ENCODE measurements at places on chromosomes 11 and 22. TPM values are rescaled to one million over a fixed set of nuclear protein-coding genes. Genes with fewer than 3 reads are reported as not detected.

NXPE4 gene
- polyA plus RNA-seq = not detected

MAJIN gene
- polyA plus RNA-seq = not detected

EED gene
- polyA plus RNA-seq = 15.3 TPM

PIWIL4 gene
- 0.33 TPM for polyA plus RNA-seq

PANX2 gene
- not detected for polyA plus RNA-seq

Data from naive B cell (primary cell).